Adrenal gland (tissue), 19 donors: ENCODE measurements at places on chromosomes 6 and 20. TPM values are rescaled to one million over a fixed set of nuclear protein-coding genes. Genes with fewer than 3 reads are reported as not detected.

- no peaks in the 10 kb centered on the region for H3K27me3 ChIP-seq
- no peaks in the 10 kb centered on the region for H3K4me1 ChIP-seq
- no peak overlapping the region for H3K4me3 ChIP-seq
- H3K27ac ChIP-seq = no peak overlapping the region
- H3K36me3 ChIP-seq = no peaks in the 10 kb centered on the region
Measured at GRCh38 chr20:235891-236290, 8.8 kb downstream of the DEFB129 start.

GRCh38 chr20:52420805-52421204, 229.2 kb upstream of the ZFP64 start:
- H3K27ac ChIP-seq = no peak overlapping the region
- H3K4me1 ChIP-seq = peaks cover 3% of the 10 kb centered on the region
- H3K36me3 ChIP-seq = no peaks in the 10 kb centered on the region
- no peaks in the 10 kb centered on the region for H3K27me3 ChIP-seq
- H3K4me3 ChIP-seq = no peak overlapping the region
- DNase-seq = no peak

DNA sequence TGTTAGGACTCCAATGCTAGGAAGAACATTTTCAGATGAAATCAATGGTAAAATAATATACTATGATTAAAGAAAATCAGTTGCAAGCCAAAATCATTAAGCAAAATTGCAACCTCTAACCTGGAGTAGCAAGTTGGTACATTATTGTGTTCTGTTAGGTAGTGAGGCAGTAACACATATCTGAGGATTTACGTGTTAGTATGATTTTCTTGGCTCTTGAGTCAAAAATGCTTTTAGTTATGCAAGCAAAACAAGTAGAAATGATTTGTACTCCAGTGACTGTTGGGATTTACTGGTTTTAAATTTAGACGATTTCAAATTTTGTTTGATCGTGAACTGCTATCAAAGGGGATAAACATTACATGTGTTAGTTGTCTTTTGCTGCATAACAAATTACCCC, 293.0 kb upstream of the BTBD3 start:
- no peak for DNase-seq
- no peak overlapping the region for H3K4me3 ChIP-seq

GRCh38 chr6:52514514-52514913, 62.3 kb downstream of the TRAM2 start:
- no peak overlapping the region for H3K4me3 ChIP-seq
- no peaks in the 10 kb centered on the region for H3K36me3 ChIP-seq
- no peak overlapping the region for H3K27ac ChIP-seq
- no peak for DNase-seq

DNA sequence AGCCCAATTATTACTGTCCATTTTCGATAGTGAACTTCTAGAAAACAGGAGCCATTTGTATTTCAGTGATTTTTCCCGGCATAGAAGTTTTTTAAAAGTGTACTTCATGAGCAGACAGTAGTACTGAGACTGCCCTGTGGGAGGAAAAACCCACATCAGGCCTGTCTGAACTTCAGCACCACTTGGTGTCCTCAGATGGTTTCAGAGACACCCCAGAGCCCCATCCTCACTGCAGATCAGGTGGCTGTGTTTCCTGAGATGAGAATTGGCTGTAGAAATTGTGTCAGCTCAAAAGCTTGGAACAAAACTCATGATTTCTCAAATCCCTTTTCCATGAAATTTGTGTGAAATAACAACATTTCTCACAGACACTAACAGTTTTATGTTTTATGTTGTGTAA, 110.0 kb upstream of the RIN2 start:
- H3K4me3 ChIP-seq = no peak overlapping the region
- no peaks in the 10 kb centered on the region for H3K27me3 ChIP-seq
- H3K27ac ChIP-seq = no peak overlapping the region
- H3K36me3 ChIP-seq = no peaks in the 10 kb centered on the region
- peaks cover 2% of the 10 kb centered on the region for H3K4me1 ChIP-seq

GRCh38 chr6:112150363-112150762, 63.0 kb downstream of the FAM229B start:
- H3K27me3 ChIP-seq = no peaks in the 10 kb centered on the region
- no peaks in the 10 kb centered on the region for H3K4me1 ChIP-seq
- no peak for DNase-seq

GRCh38 chr6:98779618-98780017, 54.8 kb upstream of the POU3F2 start:
- no peak for DNase-seq
- H3K36me3 ChIP-seq = no peaks in the 10 kb centered on the region
- no peak overlapping the region for H3K4me3 ChIP-seq
- no peaks in the 10 kb centered on the region for H3K4me1 ChIP-seq
- H3K27ac ChIP-seq = no peak overlapping the region

DNA sequence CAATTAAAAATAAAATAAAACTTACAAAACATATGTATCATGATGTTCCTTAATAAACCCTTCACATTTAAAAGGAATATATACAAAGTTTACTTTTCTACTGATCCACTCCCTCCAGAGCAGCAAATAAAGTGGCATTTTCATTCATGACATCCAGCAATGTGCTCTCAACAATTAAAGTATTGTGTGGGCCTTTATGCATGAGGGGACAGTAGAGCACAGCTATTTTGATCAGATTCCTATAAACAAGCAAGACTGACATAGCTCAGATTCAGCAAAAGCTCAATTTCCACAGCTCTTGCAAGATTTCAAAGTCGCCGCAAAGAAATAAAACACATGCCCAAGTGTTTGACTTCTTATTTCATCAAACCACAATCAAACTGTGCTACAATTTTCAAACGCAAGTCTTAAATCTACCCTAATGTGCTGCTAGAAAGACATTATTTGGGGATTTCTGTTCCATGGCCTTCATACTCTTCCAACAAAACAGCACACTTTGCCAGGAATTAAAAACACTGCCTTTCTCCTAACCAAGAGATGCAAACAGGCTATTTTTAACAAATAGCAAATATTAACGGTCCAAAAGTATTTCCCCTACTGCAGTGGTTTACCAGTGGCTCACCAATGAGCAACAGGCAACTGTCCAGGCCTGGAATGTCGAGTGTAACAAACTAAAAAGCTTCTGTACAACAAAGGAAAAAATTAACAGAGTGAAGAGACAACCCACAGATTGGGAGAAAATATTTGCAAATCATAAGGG, 52.3 kb downstream of the MBOAT1 start:
- H3K27ac ChIP-seq = no peak overlapping the region
- H3K27me3 ChIP-seq = no peaks in the 10 kb centered on the region
- no peaks in the 10 kb centered on the region for H3K4me1 ChIP-seq
- DNase-seq = no peak
- no peaks in the 10 kb centered on the region for H3K36me3 ChIP-seq

GRCh38 chr6:170372380-170373325, 66.1 kb downstream of the FAM120B start:
- DNase-seq = no peak
- H3K27ac ChIP-seq = no peak overlapping the region
- H3K27me3 ChIP-seq = no peaks in the 10 kb centered on the region

DNA sequence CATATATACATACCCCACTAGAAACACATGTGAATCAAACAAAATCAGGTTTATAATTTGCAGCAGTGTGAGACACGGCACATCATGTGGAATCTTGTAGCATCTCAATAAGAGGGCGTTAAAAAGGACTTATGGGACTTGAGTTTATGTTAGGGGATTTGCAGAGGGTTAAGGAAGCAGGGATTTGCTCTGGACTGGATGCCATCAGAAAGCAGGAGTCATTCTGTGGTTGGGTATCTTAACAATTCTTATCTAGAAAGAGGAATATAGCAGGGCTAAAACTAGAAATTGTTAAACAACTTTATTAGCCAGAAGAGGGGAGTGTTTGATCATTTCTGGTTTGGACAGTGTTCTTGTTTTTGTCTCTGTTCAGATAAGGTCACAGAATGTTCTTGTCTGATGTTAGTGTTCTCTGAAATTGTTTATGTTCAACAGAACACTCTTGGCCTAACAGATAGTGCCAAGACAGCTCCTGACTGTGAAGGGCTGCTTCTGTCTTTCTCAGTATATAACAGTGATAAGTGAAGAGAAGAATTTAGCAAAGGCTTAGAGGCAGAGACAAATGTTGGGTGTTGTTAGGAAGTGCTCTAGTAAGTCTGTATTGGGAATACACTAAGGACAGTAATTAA, 39.2 kb downstream of the LIN28B start:
- no peaks in the 10 kb centered on the region for H3K36me3 ChIP-seq
- DNase-seq = no peak
- H3K27me3 ChIP-seq = no peaks in the 10 kb centered on the region
- no peak overlapping the region for H3K4me3 ChIP-seq
- H3K27ac ChIP-seq = no peak overlapping the region

DNA sequence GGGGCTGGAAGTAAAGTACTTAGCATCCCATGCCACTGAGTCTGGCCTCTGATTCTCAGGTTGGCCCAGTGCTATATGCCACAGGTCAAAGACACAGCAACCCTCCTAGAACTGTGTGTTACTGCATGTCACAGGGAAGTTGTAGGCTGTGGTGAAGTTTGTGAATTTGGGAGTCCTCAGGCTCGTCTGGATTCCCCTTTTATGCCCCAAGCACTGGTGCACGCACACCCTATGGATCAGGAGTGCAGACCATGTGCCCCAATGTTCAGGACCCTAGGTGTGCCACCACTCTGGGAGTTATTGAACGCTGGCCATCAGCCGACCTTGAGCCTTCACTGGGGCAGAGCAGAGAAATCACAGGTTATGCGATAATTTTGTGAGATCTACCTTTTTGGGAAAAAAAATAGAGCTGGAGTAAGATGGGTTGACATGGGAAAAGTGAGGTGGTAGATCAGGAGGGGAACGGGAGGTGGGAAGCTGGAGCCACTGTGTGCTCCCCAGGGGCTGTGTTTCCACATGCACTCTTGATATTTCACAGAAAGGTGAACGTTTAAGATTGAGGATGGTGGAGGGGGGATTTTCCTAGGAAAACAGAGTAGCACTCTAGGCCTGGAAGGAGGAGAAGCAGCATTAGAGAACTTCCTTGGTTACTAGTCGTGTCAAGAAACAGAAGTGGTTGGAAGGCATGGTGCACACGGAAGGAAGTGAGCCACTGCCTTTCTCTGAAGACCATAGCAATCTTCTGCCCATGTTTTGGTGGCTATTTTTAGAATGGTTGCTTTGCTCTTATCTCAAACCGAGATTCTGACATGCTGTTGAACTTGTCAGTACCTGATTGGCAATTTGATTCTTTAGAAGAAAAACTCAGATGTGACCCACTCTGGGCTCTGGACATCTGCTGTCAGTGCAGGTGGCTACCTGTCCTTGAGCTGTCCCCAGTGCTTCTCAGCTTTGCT, 44.1 kb downstream of the DUSP22 start:
- no peak for DNase-seq

DNA sequence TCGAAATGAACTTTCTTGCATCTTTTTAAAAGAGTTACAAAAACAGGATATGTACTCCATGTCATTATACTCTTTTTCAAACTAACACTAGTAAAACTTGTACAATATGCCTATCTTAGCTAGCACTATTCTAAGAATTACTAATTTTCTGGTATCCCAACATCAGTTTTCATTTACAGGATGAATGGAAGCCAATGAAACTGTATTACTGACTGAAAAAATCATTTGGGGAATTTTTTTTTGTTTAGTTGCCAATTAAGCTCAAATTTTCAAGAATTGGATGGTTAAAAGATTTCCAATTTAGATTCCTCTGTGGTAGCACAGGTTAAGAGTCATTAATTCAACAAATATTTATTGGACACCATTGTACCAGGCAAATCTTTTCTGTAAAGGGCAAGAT, 30.7 kb downstream of the TASP1 start:
- no peak for DNase-seq
- no peak overlapping the region for H3K4me3 ChIP-seq
- H3K27ac ChIP-seq = no peak overlapping the region
- peaks cover 2% of the 10 kb centered on the region for H3K4me1 ChIP-seq

GRCh38 chr20:33261465-33261864, 21.5 kb upstream of the BPIFB1 start:
- no peak overlapping the region for H3K27ac ChIP-seq
- DNase-seq = no peak
- H3K36me3 ChIP-seq = no peaks in the 10 kb centered on the region
- H3K4me3 ChIP-seq = no peak overlapping the region
- no peaks in the 10 kb centered on the region for H3K4me1 ChIP-seq

DNA sequence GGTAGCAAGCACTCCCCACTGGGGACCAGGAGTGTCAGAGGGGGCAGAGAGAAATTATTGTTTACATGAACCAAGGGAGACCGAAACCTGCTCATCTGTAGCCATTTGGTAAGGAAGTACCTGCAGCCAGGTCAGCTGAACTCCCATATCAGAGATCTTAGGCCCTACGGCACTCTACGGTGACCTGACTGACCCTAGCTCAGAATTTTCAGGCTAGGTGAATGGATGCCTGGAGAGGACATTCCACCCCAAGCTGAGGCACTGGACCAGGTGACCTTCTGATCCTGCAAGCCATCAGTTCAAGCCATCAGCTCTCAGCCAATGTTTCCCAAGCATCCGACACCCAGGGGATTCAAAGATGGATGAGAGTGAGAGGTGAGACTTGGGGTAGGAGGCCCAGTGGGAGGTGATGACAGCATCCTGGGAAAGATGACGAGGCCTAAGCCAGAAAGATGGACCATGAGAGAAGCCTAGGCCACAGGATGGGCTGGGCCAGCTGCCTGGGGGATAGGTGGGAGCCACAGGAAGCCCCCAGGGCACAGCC, 2.8 kb downstream of the ANGPT4 start:
- no peak for DNase-seq
- no peak overlapping the region for H3K4me3 ChIP-seq
- H3K36me3 ChIP-seq = no peaks in the 10 kb centered on the region
- no peak overlapping the region for H3K27ac ChIP-seq
- H3K27me3 ChIP-seq = no peaks in the 10 kb centered on the region

- no peak overlapping the region for H3K4me3 ChIP-seq
- no peak for DNase-seq
- peak overlapping the region; percentile 3 for H3K27ac ChIP-seq
- H3K27me3 ChIP-seq = no peaks in the 10 kb centered on the region
- H3K4me1 ChIP-seq = peaks cover 26% of the 10 kb centered on the region
- no peaks in the 10 kb centered on the region for H3K36me3 ChIP-seq
Measured at GRCh38 chr6:139448051-139448649, 73.7 kb upstream of the CITED2 start.

DNA sequence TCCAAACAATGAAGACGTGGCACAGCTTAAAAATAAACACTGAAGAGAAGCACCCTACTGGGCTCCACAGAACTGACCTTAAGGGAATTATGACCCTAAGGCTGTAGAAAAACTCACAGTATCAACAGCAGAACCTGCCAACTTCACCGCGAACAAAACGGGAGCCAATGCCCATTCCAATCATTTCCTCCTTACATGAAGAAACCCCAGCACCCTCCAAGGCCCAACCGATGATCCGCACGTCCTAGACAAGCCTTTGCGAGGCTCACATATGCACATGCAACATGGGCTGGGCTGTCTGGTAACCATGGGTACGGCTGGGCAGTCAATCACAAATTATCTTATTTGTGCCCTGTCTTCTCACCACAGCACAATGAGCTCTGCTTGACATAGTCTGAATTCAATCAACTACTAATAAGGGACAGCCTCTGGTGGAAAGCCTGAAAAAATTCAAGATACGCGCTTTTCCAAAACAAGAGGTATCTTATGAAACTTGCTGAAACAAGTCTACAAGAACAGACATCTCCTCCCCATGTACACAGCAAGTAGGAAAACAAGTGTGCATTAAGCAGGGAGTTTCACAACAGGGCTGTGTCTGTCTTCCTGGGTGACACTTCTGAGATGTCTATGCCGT, 1.7 kb downstream of the DIDO1 start:
- peak overlapping the region; percentile 100 for H3K4me3 ChIP-seq
- peak overlapping the region; percentile 100 for H3K27ac ChIP-seq
- DNase-seq = peak; percentile 43
- peaks cover 50% of the 10 kb centered on the region for H3K4me1 ChIP-seq
- H3K36me3 ChIP-seq = no peaks in the 10 kb centered on the region
- no peaks in the 10 kb centered on the region for H3K27me3 ChIP-seq

MTG2 gene
- 27.8 TPM for total RNA-seq

LPIN3 gene
- total RNA-seq = 10.5 TPM

CHRNA4 gene
- not detected for total RNA-seq
